ENCODE measurements at places on chromosomes 13 and 19. TPM values are rescaled to one million over a fixed set of nuclear protein-coding genes. Genes with fewer than 3 reads are reported as not detected.

DNA sequence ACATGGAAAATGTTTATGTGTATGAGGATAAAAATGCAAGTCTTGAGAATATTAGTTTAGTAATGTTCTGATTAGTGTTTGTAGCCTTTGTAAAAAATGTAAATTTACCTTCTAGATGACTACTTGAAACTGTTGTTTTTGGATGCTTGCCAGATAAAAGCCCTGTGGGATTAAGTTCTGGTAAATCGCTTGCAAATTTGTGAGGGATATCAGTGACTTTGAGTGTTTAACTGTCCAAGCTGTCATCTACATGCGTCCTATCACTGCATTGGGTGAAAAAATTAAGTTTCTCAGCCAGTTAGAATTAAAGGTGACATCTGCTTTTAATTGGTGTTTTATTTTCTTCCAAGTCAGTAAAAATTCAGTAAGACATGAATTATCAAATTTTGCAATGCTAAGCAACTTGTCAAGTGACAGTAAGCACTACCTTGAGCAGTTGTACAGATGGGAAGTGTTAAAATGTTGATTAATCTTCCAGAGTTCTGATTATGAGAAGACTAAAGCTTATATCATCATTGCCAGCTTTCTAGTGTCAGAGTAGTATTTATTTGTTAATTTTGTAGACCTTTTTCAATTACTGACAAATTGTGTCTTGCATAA lies 88.0 kb downstream of the PCCA start:
- peaks cover 8% of the 10 kb centered on the region for H3K36me3 ChIP-seq
- no peak overlapping the region for H3K4me3 ChIP-seq
- no peak overlapping the region for H3K27ac ChIP-seq
- H3K4me1 ChIP-seq = peaks cover 50% of the 10 kb centered on the region
- no peaks in the 10 kb centered on the region for H3K27me3 ChIP-seq

DNA sequence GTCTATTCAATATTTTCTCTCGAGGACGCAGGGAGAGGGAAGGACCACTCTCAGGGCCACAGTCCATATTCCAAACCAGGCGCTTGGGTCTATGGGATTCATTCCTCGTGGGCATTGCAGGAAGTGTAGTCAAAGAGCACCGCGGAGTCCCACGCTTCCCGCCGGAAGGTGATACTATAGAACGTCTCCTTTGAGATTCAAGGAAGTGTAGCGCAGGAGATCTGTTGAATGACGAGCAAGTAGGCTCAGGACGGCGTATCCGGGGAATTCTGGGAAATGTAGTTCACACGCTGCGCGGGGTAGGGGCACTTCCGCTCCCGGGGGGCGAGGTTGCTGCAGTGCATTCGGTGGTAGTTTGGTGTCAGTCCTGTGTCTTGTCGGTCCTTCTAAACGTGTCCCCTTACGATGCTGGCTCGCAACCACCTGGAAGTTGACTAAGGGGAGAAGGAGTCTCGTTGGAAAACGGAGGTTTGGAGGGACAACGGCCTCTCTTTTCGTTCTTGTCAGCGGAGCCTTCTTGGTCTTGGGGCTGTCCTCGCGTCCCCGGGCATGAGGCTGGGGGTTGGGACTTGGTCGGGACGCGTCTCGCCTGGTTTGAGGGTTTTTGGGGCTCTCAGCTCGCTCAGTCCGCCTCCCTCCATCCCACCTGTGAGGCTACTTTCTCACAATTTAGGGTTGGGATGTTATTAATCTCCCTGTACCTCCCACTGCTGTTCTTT lies at the start of gene ZNF284:
TSS of gene ZNF284 (plus strand) at position 336 of the 719 bp plus-strand sequence. CDS start 4,231 bp downstream, outside the sequence.
- no peaks in the 10 kb centered on the region for H3K27me3 ChIP-seq
- peaks cover 33% of the 10 kb centered on the region for H3K36me3 ChIP-seq
- peak within 1 kb of the TSS; percentile 88 for H3K27ac ChIP-seq
- peaks cover 20% of the 10 kb centered on the region for H3K4me1 ChIP-seq
- peak; percentile 92 for DNase-seq

KIR3DL2 gene
- not detected for total RNA-seq

PRR19 gene
- 2.2 TPM for total RNA-seq

ICAM4 gene
- total RNA-seq = not detected

TNFRSF19 gene
- 1.6 TPM for total RNA-seq

GRCh38 chr13:50747737-50748350 lies 95.6 kb downstream of the DLEU7 start:
- no peaks in the 10 kb centered on the region for H3K4me1 ChIP-seq
- H3K27me3 ChIP-seq = peaks cover 21% of the 10 kb centered on the region
- DNase-seq = no peak
- peaks cover 2% of the 10 kb centered on the region for H3K36me3 ChIP-seq
- no peak overlapping the region for H3K27ac ChIP-seq
- no peak overlapping the region for H3K4me3 ChIP-seq

DNA sequence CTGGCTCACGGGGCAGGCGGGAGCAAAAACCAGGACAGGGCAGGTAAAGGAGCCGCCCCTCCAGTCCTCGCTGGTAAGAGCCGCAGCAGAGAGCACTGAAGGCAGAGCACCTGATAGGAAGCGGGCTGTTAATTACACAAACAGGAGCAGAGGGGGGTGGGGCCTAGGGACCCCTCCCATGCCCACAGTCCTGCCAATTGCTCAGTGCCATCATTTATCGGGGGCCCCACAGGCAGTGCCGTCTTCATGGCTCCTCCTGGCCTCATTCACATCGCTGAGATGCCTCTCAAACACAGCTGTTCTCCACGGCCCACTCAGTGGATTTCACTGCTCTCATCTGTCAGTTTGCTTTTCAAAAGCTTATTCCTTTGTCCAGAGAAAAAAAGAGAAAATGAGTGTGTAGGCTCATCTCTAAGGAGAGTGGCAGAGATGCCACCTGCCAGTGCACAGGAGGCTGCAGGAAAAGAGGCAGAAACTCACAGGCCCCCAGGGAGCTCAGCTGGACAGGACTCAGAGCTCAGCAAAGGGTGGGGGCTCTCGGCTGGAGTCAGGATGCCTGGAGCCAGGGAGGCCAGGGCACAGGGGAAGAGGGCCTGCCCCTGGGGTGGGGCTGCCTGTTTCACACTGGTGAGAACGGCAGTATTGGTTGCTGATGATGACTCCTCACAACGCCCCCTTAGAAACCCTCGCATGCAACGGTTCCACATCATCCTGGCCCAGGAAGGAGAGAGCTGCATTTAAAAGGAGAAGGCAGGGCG lies 174.6 kb downstream of the COL4A1 start:
- peak; percentile 83 for DNase-seq
- H3K36me3 ChIP-seq = no peaks in the 10 kb centered on the region
- H3K4me3 ChIP-seq = no peak overlapping the region
- H3K27me3 ChIP-seq = no peaks in the 10 kb centered on the region

GRCh38 chr13:109568339-109568818 lies 218.0 kb downstream of the IRS2 start:
- H3K4me3 ChIP-seq = no peak overlapping the region
- peak overlapping the region; percentile 12 for H3K27ac ChIP-seq
- no peak for DNase-seq
- H3K27me3 ChIP-seq = no peaks in the 10 kb centered on the region

DNA sequence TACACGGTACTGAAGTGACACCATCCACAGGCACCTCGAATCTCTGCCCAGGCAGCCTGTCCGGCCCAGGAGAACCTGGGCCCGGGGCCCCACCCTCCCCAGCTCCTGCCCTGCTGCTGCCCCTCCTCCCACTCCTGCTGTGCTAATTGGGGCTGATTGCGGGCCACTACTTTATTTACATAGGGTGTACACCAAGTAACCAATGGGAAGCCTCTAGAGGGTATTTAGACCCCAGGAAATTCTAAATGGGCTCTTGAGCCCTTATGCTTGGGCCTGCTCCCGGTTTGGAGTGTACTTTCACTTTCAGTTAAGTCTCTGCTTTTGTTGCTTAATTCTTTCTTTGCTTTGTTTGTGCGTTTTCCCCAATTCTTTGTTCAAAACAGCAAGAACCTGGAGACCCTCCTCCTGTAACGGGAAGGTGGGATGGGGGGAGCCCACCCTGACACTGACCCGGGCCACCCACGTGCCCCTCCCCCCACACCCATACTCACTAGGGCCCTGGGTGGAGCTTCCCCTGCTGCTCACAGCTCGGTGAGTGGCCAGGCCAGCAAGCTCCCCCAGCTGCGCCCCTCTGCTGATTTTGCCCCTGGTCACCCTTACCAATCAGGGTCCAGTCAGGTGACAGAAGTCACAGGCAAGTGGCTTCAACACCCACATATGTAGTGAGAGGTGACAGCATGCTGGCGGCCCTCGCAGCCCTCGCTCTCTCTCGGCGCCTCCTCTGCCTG lies 9.4 kb downstream of the SCGB2B2 start:
- no peaks in the 10 kb centered on the region for H3K27me3 ChIP-seq
- peaks cover 2% of the 10 kb centered on the region for H3K36me3 ChIP-seq
- no peak for DNase-seq
- H3K4me3 ChIP-seq = peak overlapping the region; percentile 51
- peaks cover 7% of the 10 kb centered on the region for H3K4me1 ChIP-seq

SCGB2B2 gene
- total RNA-seq = 0.24 TPM

DNA sequence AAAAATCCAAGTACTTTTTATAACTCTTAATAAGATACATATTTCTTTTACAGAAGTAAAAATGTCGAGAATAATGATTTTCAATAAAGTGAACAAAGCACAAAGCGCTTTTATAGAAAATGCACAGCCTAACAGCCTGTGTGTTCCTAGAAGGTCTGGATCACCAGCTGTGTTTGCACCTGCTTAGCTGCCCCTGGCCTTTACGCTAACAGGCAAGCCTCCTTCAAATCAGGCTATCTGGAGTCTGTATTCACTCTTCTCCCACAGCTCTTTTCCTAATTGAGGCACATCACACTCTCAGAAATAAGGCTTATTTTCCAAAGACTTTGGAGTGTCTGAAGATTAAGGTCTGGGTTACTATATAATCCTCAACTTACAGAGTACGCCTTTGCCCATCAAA lies 183.1 kb downstream of the LHFPL6 start:
- no peak for DNase-seq
- H3K27me3 ChIP-seq = no peaks in the 10 kb centered on the region
- no peak overlapping the region for H3K4me3 ChIP-seq
- peaks cover 3% of the 10 kb centered on the region for H3K36me3 ChIP-seq

DNA sequence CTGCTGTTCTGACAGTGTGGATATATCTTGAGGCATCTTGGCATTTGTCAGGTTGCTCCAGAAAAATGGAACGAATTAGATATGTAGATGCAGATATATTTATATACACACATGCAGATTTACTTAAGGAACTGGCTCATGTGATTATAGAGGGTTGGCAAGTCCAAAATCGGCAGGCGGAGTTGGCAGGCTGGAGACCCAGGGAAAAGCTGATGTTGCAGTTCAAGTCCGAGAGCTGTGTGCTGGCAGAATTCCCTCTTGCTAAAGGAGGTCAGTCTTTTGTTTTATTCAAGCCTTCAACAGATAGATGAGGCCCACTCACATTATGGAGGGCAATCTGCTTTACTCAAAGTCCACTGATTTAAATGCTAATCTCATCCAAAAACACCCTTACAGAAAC lies 24.4 kb upstream of the CSNK1A1L start:
- no peak overlapping the region for H3K27ac ChIP-seq
- DNase-seq = no peak
- no peaks in the 10 kb centered on the region for H3K27me3 ChIP-seq
- H3K4me3 ChIP-seq = no peak overlapping the region
- peaks cover 3% of the 10 kb centered on the region for H3K36me3 ChIP-seq

- no peaks in the 10 kb centered on the region for H3K36me3 ChIP-seq
- H3K4me3 ChIP-seq = no peak overlapping the region
- DNase-seq = no peak
- peaks cover 15% of the 10 kb centered on the region for H3K27me3 ChIP-seq
- no peak overlapping the region for H3K27ac ChIP-seq
These were observed 5.9 kb downstream of the LGALS16 start for GRCh38 chr19:39661565-39661964.

ENOX1 gene
- 5.9 TPM for total RNA-seq

PNMA8B gene
- 2.5 TPM for total RNA-seq

DNA sequence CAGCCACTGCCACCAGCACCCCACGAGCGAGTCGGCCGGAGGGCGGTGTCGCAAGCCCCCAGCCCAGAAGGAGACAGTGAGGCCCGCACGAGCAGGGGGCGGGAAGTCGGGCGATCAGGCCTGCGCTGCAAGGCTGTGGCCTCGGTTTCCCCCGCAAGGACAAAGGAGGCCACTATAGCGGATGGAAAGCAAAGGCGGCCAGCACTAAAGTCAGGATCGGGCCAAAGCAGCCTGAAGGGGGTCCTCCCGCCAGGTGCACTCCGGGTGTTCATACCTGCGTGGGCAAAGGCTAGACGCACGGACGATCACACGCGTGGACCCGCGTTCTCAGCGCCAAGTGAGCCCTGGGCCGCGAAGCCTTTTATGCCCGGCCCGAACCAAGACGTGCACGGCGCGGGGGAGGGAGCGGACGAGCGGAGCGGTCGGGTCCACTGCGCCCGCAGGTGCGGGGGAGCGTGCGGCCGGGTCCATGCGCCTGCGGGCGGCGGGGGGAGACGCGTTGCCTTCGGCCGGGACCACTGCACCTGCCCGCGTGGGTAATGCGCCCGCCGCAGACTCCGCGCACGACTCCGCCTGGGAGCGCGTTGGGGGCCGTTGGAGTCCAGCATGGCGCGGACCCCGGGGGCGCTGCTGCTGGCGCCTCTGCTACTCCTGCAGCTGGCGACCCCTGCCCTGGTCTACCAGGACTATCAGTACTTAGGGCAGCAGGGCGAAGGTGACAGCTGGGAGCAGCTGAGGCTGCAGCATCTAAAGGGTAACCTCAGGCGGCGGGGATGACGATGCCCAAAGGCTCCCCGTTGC lies at the start of the genes PRDX2 and THSD8:
TSS of gene PRDX2 (minus strand) at position 335 of the 801 bp plus-strand sequence. CDS start 539 bp downstream, outside the sequence.
TSS of gene THSD8 (plus strand) at position 604 of the 801 bp plus-strand sequence. CDS start at position 607, 3 bp downstream.
- H3K36me3 ChIP-seq = no peaks in the 10 kb centered on the region
- H3K4me1 ChIP-seq = peaks cover 24% of the 10 kb centered on the region
- H3K27ac ChIP-seq = peak within 1 kb of the TSS; percentile 35
- no peaks in the 10 kb centered on the region for H3K27me3 ChIP-seq

DNA sequence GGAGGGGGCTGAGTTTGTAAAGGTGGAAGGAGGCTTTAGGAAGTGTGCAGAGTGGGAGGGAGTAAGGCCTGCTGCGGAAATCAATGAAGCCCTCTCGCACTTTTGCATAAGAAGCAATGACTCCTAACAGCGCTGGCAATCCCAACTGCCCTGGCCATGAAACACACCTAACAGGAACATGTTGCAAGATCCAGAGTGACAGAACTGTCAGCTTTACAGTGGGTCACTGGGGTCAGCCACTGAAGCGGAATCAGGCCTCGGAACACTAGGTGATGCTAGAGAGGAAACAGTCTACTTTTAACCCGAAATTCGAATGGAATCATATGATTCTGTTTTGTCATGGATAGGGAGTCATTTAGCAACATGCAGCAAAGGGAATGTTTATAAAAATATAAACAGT lies 54.4 kb downstream of the FGF14 start:
- no peak overlapping the region for H3K27ac ChIP-seq
- peaks cover 5% of the 10 kb centered on the region for H3K27me3 ChIP-seq
- no peak overlapping the region for H3K4me3 ChIP-seq
- no peaks in the 10 kb centered on the region for H3K4me1 ChIP-seq
- DNase-seq = no peak

CRLF1 gene
- total RNA-seq = 17.0 TPM

GRCh38 chr13:56850852-56851251 lies 289.9 kb upstream of the PRR20A start:
- H3K27me3 ChIP-seq = no peaks in the 10 kb centered on the region
- no peak for DNase-seq
- H3K36me3 ChIP-seq = no peaks in the 10 kb centered on the region
- H3K4me3 ChIP-seq = no peak overlapping the region

SAE1 gene
- total RNA-seq = 110 TPM

HSPBP1 gene
- total RNA-seq = 33.2 TPM
